ENCODE measurements at places on chromosomes 16 and 17.
A peak's percentile ranks its signal among the peaks of the same experiment; 100 is the strongest.

DNA sequence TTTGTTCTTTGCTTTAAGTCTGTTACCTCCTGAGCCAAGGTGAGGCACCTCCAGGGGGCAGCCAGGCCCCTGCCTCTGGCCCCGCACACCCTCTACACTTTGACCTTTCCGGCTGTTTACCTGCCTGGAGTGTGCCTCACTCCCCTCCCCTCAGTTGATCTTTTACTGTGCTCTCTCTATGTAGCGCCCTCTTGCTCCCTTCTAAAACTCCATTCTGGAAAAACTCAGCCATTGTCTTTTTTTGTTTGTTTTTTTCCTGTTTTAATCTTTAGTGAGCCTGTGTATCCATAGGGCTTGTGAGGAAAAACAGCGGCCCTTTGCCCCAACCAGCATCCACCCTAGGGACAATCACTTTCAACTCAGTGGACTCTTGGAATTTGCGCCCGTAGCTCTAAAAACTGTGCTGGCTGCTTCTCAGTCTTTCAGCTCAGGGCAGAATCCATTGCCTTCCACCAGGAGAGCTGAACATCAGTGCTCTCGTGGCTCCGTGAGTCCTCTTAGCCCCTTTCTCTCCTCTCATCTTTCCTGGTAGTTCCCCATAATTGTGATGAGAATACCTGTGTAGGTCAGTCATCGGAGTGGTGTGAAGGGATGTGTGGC lies 4.3 kb downstream of the AMDHD2 start:
- DNase-seq = no peak

GRCh38 chr16:6063526-6063925 lies 965.9 kb upstream of the EEF2KMT start:
- no peak for DNase-seq

DNA sequence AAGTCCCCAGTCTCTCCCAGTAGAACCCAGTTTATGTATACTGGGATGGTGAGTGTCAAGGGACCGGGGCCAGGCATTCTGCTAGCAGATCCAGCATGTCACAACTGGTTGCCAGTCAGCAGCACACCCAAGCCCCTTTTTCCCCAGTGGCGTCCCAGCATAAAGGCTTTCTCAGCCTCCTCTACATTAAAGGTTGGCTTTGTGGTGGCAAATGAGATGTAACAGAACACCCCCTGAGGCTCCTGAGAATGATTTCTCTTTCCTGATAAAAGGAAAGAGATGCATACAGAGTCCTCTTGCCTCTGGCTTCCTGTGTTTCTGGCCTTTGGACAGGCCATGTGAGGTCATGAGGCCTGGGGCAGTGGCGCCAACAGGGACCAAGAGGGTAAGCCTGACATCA lies 27.9 kb downstream of the IRX6 start:
- DNase-seq = no peak

DNA sequence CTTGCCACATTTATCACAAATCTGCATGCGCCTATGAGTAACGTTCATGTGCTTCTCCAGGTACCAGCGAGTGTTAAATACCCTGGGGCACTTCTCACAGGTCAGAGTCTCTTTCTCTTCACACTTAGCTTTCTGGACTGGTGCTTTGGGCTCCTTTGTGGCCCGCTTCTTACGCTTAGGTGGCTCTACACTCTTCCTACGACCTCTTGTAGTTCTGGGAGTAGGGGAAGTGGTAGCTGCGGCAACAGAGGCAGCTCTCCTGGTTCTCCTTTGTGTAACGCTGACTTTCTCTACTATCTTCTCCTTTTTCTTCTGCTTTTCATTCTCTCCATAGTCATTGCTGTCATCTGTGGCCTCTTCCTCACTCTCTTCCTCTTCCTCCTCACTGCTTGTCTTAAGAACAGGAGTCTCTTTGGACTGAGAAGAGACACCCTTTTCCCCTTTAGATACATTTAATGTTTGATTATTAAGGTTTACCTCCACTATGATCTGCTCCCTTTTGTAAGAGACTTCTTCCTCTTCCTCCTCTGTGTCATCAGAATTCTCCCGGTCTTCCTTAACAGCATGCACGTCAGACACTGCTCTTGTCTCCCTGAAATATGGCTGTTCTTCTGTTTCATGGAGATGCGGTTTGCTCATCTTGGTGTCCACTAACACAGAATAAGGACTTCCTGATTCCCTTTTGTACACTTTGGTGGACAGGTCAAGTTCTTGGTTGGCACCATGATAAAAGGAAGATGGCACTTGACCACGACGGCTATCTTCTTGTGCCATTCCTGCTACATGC lies 45.0 kb downstream of the ZNF652 start:
- no peak for DNase-seq

GRCh38 chr16:74281300-74281699 lies 15.3 kb upstream of the PSMD7 start:
- no peak for DNase-seq

GRCh38 chr16:56851671-56852400 lies 13.2 kb upstream of the SLC12A3 start:
- no peak for DNase-seq

DNA sequence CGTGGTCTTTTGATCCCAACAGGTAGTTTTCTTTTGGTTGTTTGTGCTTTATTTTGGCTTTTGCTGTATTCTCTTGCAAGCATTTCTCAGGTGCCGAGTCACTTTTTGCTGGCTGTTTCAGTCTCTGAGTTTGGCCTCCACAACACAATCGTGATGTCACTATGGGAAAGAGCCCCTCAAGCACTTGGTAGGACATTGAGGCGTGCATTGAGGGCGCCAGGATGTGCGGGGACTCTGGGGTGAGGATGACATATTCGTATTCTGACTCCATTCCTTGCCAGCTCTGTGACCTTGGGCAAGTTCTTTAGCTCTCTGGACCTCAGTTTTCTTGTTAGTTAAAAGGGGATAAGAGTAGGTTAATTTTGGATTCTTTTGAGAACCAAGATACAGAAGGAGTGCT lies 13.0 kb downstream of the KSR1 start:
- no peak for DNase-seq

GRCh38 chr17:73481676-73482075 lies 162.6 kb downstream of the SDK2 start:
- no peak for DNase-seq

DNA sequence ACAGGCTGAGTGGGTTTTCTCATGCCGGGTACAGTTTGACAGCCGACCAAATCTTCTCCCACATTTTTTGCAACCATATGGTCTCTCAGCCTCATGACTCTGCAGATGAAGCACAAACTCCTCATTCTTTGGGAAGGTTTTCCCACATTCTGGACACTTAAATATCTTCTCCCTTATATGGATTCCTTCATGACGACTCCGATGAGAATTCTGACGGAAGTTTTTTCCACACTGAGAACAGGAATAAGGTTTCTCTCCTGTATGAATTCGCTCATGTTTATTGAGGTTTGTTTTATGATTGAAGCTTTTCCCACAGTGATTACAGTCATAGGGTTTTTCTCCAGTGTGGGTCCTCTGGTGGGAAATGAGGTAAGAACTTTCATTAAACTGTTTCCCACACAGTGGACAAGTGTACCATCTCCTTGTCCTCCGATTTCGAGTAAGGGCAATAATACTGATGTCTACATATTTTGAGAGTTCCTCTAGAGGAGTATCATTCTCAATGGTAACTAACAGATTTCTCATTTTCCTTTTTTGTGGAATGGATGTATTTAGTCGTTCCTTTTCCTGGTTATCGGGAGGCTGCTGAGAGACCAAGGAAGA lies 10.9 kb downstream of the ZNF200 start:
- DNase-seq = no peak

GRCh38 chr16:104928-105327 lies 26.9 kb downstream of the MPG start:
- no peak for DNase-seq

- no peak for DNase-seq
Measured at GRCh38 chr16:17104654-17105053, 366.1 kb downstream of the XYLT1 start.

GRCh38 chr16:86740298-86740697 lies 161.9 kb downstream of the FOXL1 start:
- DNase-seq = no peak

GRCh38 chr16:47884116-47884725 lies 271.6 kb downstream of the ABCC12 start:
- DNase-seq = no peak

DNA sequence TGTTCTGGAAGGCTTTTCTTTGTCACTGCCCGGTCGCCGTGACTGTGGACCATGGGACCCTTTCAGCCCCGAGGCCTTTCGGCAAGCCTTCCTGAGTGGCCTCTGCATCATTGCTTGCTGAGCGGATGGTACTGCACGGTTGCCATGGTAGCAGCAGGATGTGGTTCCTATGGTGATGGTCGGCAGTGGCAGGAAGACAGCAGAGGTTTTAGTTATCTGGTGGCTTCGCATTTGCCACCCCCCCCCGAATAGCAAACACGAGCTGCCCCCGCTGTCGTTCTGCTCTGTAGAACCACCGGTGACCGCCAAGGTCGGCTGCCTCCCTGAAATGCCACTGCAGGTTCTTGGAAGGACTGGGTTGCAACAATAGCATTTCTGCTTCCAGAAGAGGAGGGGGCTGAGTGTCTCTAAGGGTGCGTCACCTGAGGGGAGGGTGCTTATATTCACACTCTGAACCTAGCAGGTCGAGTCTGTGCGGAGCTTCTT lies 76.6 kb downstream of the CMIP start:
- no peak for DNase-seq

DNA sequence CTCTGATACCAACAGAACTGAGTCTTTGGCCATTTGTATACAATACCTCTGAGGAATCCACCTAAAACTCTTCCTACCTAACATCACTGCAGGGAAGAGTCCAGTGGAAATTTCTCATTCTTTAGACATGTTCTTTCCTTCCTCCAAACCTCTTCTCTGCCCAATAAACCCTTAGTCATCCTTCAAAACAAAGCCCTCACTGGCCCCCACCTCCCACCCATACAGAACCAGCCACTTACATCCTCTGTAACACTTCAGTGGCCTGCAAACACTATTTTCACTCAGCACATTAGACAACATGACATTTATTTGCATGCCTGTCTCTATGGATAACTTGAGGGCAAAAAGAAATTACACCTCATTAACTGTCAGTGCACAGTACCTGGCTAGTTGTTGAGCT lies 200.3 kb upstream of the NOG start:
- DNase-seq = no peak

- no peak for DNase-seq
Measured at GRCh38 chr16:75248142-75248535, 3.3 kb downstream of the BCAR1 start.

DNA sequence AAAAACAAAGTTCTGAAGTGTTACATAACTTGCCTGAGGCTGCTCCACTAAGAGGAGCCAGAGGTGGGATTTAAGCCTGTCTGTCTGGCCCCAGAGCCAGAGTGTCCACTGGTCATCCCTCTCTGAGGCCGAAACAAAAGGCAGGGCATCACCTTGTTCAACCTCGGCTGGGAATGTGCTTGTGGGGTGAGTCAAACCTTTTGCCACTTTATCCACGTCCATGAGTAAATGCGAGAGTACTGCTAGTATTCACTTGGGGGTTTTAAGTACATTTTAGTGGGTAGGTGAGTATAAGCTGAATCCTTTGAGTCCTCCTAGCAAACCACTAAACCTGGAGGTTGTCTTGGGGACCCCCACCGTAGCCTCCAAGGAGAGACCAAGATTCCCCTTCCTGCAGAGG lies 103.5 kb downstream of the STX8 start:
- DNase-seq = no peak

DNA sequence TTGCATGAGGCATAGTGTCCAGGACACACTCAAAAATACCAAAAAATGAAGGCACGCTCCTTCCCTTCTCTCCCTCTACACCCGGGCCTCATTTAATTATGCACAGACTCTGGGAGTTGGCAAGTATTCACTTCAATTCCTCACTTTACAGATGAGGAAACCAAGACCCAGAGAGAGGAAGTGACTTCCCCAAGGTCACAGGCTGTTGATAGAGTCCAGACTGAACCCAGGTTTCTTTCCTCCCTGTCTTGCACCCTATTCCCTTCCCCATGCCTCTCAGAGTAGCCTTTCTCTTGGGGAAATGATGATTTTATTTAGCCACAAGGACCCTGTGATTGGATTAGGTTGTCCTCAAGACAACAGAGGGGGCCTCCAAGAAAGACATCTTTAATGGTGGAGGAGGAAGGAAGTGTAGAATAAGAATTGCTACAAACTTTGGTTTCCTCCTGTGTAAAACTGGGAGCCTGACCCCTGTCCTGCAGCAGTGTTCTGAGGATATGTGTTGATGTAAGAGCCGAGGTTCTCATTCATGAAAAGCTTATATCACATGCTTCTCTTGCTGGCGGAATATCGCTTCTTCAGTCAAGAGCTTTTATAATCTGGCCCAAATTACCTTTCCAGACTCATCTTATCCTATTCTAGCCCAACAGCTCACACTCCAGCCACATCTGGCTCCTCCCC lies 48.8 kb upstream of the SIAH1 start:
- no peak for DNase-seq

- DNase-seq = no peak
Measured at GRCh38 chr16:86578061-86578599, at the start of gene FOXL1. FOXL1 (plus strand) TSS chr16:86578549; CDS start chr16:86578724, 175 bp downstream.

DNA sequence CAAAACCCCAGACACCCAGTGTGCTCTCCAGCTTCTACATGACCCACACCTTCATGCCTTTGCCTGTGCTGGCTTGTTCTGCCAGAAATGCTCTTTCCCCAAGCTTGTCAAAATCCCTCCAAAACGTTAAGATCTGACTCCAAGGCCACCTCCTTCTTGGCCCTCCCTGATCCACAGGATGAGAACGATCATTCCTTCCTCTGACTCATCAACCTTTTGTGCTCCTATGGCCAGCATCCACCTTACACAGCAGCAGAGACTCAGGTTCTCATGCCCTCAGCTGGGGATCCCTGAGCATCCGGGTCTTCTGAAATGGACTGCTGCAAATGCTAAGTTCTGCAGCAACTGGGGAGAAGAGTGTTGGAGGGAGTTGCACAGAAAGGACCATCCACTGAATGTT lies 2.9 kb downstream of the ZBTB4 start:
- DNase-seq = peak; percentile 57

DNA sequence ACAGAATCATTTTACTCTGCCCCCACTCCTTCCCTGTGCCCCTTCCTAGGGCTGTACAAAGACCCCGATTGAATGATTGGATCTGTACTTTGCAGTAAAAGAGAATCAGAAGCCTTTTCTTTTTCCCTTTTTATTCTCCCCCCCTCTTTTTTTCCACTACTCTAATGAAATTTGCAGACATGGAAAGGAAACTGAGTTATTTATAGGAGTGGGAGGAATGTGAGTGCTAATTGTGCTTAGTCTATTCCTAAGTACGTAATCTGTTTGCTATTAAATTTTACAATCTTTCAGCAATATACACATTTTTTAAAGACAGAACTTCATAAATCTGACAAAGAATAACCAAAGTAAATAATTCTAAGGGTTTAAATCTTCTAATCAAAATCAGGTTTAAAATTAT lies 314.3 kb downstream of the MAP2K6 start:
- no peak for DNase-seq

- no peak for DNase-seq
Measured at GRCh38 chr17:53560953-53561352, 261.8 kb upstream of the KIF2B start.

GRCh38 chr16:78675312-78675711 lies 575.9 kb downstream of the WWOX start:
- no peak for DNase-seq

- no peak for DNase-seq
Measured at GRCh38 chr17:1186214-1186820, 6.5 kb upstream of the ABR start.

Data from breast epithelium (tissue), 4 donors.